ENCODE measurements at places on chromosomes 4 and X. TPM values are rescaled to one million over a fixed set of nuclear protein-coding genes. Genes with fewer than 3 reads are reported as not detected.

Gene CFP
- total RNA-seq = 14.6 TPM

Gene H2BW2
- total RNA-seq = not detected

Gene SYTL5
- not detected for total RNA-seq

Gene GABRE
- total RNA-seq = not detected

Gene BEND2
- not detected for total RNA-seq

Gene SULT1E1
- total RNA-seq = not detected

DNA sequence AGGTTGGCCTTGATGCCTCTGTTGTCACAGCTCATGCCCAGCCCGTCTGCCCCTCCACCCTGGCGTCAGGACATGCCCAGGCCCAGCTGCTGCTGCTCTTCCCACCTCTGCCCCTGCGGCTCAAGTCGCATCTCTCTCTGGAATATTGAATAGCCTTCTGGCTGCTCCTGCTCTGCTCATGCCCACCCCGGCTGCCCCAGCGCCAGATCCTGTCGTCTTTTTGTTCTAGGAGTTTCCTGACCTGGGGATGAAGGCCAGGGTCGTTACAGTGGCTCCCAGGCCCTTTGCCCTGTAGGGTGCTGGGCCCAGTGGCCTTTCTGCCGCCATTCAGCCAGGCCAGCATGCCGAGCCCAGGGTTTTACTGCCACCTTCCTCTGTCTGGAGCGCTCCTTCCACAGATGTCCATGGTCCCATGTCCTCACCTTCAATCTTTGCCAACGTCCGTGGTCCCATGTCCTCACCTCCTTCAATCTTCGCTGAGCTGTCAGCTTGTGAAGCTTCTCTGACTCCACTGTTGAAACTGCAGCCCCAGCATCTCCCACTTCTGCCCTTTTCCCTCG lies 9.7 kb downstream of the MAEA start:
- DNase-seq = no peak

- no peak for DNase-seq
These were observed 8.8 kb upstream of the GEMIN8 start for GRCh38 chrX:14038375-14039085.

GRCh38 chr4:73234712-73235111 lies 23.9 kb downstream of the ANKRD17 start:
- no peak for DNase-seq

GRCh38 chr4:1041147-1041935 lies 29.9 kb downstream of the FGFRL1 start:
- DNase-seq = no peak

- DNase-seq = no peak
These were observed 12.3 kb upstream of the ENOX2 start for GRCh38 chrX:130915302-130915701.

GRCh38 chr4:19408490-19408889 lies 843.2 kb upstream of the SLIT2 start:
- DNase-seq = no peak

DNA sequence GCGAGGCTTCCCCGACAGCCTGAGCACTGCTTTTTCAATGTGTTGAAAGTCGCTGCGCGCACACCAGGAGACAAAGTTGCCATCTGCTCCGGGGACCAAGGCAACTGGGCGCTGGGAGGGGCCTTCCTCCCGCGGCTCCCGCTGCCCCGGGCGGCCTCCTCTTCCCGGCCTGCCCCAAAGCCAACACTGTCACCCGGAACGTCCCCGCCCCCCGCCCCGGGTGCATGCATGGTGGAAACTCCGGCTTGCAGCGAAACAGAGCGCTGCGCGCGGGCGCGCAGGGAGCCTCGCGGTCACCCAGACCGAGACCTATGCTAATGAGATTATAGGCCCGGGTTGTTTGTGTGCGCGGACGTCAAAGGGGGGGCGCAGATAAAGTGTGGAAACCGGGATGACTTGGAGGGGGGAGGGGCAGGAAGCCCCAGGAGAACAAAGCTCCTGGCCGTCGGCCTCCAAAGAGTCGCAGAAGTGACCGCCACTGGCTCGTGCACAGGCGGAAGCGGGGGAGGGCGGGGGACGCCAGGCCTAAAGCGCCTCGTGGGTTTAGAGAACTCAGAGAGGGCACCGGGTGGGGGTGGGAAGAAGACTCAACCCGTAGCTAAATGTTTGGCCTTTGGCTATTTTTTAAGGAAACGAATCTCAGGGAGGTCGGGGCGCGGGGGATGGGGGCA lies 88.8 kb downstream of the BCOR start:
- peak; percentile 57 for DNase-seq

GRCh38 chr4:164779811-164780216 lies 25.9 kb downstream of the SMIM31 start:
- no peak for DNase-seq

- DNase-seq = no peak
These were observed 215.3 kb upstream of the TTC29 start for GRCh38 chr4:147160908-147161513.

GRCh38 chr4:124867536-124867935 lies 155.0 kb upstream of the ANKRD50 start:
- no peak for DNase-seq
